ENCODE measurements at places on chromosomes 7 and 10.

- DNase-seq: no peak
Measured at GRCh38 chr10:103724074-103724473, 131.3 kb downstream of the SH3PXD2A start.

DNA sequence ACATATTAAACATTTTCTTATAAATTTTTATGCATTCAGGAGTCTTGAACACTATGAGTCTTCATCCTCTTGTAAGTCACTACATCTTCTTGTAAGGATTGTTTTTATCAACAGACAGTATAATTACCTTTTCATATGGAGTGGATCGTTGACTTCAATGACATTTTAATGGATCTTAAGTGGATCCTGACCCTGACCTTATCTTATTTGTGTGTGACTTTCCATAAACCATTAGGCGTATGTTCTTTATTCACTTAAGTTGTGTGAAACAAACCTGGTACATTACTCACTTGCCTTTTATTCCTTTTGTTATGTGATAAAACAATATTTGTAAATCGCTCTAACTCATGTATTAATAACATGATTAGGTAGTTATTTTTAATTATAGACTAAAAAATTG, 18.5 kb upstream of the SEMA3C start:
- DNase-seq: no peak

GRCh38 chr10:44967616-44968015, 8.0 kb downstream of the RASSF4 start:
- DNase-seq: no peak

- DNase-seq: no peak
Measured at GRCh38 chr7:100118388-100119071, 628 bp downstream of the TAF6 start.

- DNase-seq: no peak
Measured at GRCh38 chr10:19707376-19707775, 108.9 kb upstream of the PLXDC2 start.

- DNase-seq: no peak
Measured at GRCh38 chr7:98460902-98461301, 60.0 kb upstream of the BAIAP2L1 start.

- DNase-seq: no peak
Measured at GRCh38 chr10:52780391-52781155, 8.0 kb upstream of the MBL2 start.

GRCh38 chr10:92124616-92125143, 166.2 kb downstream of the CPEB3 start:
- DNase-seq: no peak

DNA sequence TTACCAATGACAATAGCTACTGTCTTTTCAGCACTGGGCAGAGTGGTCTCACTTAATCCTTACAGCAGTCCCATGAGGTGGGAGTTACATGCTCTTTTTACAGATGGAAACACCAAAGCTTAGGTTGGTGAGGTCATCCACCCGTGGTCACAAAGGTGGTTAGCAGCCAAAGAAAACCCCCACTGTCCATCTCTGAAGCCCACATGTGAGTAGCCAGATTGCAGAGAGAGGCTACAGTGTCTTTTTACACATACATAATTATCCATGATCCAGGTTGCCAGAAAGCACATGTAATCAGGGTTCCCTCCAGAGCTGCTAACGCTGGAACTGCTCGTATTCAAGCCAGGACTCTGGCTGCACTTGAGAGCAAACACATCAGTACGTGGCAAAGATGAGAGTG, 24.6 kb upstream of the ANKRD2 start:
- no peak for DNase-seq

DNA sequence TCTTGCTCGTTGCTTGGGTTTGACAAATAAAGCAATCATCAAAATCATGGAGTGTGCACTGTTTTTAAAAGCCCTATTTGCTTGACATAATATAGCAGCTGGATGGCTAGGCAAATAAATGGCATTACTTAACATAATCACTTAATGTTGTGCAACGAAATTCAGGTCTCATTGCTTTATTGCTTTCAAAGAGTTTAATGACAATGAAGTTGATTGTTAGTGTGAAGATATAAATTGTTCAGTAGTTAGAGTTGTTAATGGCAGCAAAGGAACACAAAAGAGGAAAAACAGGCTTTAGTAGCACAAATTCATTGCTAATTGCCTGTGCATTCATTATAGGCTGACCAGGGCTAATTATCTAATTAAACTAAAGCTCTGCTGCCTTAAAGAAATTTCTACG, 7.6 kb upstream of the ADO start:
- no peak for DNase-seq

DNA sequence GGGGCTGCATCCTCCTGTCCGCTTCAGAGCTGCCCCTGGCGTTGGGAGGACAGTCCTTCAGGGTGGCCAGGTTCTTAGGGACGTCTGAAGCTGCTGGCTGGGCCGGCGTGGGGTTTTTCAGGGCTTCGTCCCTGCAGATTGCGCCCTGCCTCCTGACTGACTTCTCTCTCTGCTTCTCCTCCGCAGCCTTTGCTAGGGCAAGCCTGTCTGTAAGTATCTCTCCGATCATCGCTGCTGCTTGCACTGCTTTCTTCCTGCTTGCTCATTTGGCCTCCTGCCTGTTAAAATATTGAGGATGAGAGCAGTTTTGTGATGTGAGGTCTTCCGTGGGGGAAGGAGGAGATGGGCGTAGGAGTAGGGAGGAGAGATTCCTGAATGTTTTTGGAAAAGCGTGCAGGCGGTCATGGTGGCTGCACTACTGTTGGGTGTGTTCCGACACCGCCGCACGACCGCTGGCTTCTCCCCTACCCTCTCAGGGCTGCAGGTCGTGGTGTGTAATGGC, 25.3 kb downstream of the PFKFB3 start:
- no peak for DNase-seq

DNA sequence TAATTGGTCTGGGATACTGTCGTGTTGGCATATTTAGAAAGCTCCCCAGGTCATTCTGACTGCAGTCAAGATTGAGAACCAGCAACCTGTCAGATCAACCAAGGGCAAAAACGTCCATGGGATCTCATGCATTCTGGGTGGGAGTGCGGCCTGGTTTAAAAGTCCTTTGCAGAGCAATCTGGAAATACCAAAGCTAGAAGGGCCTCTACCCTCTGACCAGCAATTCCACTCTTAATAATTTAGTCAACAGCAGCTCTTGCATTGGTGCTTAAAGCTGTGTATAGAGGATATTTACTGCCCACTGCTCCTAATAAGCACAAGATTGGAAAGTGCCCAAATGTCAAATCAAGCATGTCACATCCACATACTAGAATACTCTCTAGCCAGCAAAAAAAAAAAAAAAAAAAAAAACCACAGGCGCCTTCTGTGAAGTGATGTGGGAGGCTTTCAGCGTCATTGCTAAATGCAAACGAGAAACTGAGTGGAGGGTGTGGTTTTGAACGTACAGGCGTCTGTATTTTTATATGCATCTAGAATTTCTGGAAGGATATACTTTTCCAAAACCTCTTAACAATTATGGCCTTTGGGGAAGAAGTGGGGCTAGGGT, 44.8 kb upstream of the HSPA12A start:
- DNase-seq: no peak

- DNase-seq: no peak
Measured at GRCh38 chr10:121106611-121107010, 255.4 kb downstream of the WDR11 start.

DNA sequence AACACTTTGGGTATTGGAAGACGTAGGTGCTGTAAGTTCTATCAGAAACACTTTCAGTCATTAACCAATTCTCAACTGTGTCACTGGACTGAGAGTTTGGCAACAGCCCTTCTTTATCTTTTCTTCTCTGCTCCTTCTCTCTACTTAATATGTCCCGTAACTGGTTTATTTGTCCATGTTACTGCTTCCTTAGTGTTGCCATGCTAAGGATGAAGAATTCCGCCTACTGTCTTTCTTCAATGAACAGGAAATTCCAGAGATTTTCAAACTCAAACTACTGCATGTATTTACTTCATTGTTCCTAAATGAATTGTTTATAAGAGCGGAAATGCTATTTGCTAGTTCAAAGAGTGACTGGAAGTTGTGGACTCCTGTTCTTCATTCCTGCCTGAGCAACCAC, 143.7 kb downstream of the TAX1BP1 start:
- DNase-seq: no peak

- no peak for DNase-seq
Measured at GRCh38 chr10:86057708-86058107, 308.9 kb downstream of the GRID1 start.

DNA sequence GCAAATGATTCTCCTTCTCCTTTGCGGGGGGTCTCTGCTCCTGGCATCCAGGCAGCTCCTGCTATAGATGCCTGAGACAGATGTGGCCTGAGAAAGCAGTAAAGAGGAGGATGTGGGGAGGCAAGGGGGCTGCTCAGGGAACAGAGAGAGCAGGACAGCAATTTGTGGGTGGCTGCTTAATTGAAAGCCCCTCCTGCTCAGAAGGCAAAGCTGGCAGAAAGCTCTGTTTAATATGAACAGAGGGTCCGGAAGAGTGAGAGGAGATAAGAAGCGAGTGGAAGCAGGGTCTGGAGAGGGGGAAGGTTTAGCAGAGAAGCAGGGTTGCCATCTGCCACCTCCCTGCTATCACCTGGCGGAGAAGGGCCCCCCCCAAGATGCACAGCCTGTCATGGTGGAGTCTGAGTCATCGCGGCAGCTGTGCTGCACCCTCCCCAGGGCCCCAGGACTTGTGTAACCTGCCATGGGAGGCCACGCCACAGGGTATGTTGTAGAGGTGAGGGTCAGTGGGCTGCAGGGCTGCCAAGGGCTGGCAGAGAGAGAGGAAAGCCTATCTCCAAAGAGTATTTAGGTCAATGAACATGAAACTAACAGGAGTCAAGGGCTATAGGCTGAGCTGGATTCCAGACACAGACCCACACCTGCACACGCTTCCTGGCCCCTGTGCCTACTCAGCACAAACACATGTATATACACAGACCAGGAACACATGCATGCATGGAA, 1109.8 kb upstream of the AUTS2 start:
- no peak for DNase-seq

GRCh38 chr7:142876236-142876960, 9.1 kb downstream of the TRPV6 start:
- no peak for DNase-seq

DNA sequence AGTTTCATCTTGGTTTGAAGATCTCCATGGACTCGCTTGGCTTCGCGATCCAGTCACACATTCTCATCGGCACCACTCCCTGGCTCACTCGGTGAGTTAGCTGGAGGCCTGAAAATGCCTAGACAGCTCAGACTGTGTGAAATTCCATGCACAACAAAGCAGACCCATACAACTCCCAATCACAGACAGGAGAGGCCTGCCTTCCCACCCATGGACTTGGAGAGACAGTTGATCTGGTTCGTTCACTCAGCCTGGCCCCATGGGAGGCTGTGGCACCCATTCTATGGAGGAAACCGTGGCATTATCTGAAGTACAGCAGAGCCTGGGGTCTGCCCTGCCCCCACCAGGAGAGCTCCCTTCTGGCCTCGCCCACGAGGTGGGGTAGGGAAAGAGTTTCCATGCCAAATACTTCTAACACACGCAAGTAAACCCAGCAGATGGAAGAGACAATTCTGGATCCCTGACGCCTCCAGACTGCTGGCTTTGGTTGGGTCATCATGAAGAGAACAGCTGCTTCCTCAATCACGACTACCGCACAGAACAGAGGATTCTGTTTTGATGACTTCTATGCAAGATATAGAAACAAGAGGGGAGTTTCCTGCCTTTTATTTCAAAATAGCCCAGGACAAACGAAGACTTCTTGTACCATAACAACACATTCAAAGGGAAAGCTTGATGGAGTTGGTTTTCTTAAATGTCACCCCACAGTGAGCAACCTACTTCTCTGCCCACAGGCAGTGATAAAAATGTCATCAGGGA, 15.9 kb downstream of the FAM53B start:
- no peak for DNase-seq

DNA sequence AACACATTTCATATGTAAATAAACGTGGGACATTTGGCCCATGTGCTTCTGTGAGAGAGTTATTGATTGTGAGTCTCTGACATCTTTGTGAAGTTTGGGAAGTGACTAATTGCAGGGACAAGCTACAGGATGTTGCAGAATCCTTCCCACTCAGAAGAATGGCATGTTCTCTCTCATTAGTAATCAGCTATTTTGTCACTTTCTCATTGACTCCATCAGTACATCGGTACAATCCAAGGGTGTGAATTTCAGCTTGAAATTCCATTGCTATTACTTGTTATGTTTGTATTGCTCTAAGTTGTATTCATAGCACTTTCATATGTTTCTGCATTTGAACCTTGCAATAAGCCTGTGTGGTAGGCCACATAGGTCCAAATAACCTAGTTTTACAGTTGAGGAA, 100.0 kb upstream of the KCNMA1 start:
- DNase-seq: no peak

- no peak for DNase-seq
Measured at GRCh38 chr7:101896316-101896715, 78.9 kb downstream of the CUX1 start.

DNA sequence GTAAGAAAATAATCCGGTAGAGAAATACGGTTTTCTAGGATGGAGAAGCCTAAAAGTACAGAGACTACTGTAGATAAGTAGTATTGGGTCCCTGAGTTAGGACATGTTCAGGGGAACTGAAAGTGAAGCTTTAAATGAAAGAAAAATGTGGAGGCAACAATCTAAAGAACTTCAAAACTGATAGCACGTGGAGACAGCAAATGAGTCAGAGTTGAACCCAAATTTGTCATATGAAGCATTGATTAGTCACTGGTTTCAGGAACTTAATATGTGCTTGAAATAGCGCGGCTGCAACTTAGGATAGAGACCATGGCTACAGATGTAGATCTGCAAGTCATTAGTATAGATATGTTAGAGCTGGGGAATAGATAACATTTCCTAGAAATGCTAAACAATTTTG, 1138.6 kb upstream of the SORCS1 start:
- no peak for DNase-seq

DNA sequence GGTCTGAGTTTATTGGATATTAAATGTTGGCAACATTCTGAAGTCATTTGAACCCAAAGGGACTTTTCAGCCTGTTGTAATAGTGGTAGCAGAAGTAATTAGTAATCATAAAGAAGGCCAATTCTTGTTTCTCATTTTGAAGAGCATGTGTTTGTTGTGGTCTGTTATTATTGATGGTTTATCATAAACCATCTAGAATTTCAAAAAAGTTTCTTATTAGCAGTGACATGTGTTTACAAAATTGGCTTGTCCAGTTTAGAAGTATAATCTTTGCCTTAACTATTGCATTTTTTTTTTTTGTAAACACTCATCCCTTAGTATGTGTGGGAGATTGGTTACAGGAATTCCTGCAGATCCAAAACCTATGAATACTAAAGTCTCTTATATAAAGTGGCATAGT, 177.8 kb downstream of the BBS9 start:
- no peak for DNase-seq
